DMS 273 treated with DMSO at 0.1 percent for 48 hours (cell line): ENCODE measurements at places on chromosomes 1 and 21.

- no peak for DNase-seq
Observed at GRCh38 chr21:21722731-21723130, 724.5 kb downstream of the NCAM2 start.

DNA sequence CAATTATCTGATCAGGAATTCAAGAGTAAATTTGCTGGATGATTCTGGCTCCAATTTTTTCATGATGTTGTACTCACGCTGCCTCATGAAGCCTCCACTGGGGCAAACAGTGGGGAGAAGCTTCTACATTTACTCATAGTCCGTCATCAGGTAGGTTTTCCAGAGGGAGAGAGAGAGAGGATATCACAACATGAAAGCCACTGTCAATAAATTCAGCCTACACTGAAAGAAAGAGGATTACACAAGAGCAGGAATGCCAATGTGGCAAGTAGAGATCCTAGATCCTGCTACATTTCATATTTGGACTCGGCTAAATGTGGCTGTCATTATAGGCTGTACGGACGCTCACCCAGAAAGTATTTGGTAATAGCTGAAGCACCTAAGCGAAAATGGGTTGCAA is 819.9 kb downstream of the BRINP3 start:
- no peak for DNase-seq

DNA sequence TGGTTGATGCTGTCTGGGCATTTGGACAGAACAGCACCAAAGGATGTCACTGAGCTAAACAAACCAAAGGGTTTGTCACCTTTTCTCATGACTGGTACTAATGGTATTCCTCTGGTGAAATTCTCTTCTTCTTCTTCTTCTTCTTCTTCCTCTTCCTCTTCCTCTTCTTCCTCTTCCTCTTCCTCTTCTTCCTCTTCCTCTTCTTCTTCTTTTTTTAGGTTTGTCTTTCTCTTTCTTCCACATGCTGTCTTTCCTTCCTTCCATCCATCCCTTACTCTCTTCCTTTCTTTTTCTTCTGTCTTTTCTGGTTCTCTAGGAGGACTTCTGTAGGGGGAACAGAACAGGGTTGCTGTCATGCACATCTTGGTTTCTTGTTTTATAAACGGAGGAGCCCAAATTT is 9.3 kb upstream of the IGFN1 start:
- no peak for DNase-seq

DNA sequence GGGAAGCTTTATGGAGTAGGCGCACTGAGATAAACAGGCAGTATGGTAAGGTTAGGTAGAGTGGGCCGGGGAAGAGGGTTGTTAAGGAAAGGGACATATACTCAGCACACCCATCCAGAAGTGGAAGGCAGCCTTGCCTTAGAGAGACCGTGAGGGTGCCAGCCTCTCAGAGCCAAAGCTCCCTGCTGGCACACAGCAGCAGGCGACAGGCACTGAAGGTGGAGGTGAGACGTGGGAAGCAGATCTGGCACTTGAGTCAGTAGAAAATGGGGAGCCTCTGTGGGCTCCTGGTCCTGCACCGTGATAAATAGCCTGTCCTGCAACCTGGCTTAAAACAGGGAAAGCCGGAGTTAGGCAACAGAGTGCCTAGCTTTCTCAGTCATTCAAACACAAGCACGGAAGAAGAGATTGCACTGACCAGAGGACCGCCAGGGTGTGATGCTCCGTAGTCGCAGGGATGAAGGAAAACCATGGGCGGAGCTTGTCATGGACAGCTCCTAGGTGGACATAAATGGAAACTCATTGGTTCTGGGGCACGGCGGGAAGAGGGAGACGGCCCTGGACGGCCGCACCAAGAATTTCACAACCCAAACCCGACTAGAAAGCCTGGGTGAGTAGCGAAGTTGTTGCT is 15.5 kb downstream of the KCNK1 start:
- DNase-seq, result no peak

DNA sequence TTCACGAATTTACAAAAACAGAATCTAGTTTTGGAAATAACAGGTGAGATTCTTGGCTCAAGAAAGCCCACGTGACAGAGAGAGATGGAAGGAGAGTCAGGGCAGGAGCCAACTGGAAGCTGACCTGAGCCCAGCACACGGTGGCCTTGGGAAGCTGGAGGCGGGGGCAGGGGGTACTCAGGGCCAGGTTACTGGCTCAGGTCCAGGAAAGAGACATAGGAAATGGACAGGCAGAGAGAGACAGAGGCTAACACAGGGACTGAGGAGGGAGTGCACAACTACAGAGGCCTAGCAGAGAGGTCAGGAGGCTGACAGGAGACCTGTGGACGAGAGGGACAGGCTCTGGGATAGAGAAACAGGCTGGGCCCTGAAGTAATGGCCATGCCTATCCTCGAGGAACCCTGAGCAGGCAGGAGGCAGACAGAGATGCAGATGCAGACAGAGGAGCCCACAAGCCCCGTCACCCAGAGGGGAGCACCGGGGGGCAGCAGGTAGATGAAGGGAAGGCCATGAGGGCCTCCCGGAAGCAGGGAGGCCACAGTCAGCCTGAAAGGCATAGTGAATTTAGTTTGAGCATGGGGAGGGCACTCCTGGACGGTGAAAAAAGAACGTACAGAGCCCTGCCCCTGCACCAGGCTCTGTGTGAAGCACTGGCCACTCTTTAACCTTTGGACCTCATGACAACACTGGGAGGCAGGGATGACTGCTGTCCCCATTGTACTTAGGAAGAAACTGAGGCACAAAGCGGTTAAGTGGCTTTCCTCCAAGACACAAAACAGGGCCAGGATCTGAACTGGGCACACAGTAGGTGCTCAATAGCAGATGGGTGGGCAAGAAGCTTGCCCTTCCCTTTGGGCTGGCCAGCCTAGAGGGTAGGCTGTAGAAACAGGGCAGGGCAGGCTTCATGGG is 230.1 kb downstream of the TRABD2B start:
- no peak for DNase-seq

- DNase-seq, result no peak
Observed at GRCh38 chr1:53693773-53694717, 44.9 kb downstream of the GLIS1 start.

DNA sequence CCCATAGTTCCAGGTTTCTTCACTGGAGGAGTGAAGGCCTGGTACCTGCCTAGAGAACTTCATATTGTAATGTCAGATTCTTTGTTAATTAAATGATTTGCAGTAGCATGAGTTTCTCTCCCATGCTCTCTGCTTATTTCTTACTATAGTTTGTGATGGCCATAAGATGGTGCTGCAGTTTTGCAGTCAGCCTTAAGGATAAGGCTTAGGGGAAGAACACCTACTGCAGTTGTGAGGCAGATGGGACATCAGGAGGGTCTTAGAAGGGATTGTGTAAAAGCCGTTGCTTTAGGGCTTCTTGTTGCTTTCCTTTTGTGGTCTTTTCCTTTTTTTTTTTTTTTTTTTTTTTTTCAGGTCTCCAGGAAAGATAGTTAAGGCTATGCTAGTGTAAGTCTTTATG is 61.8 kb downstream of the MACF1 start:
- DNase-seq, result peak; percentile 97

GRCh38 chr1:92299477-92300150 is 755 bp downstream of the RPAP2 start:
- DNase-seq, result no peak

DNA sequence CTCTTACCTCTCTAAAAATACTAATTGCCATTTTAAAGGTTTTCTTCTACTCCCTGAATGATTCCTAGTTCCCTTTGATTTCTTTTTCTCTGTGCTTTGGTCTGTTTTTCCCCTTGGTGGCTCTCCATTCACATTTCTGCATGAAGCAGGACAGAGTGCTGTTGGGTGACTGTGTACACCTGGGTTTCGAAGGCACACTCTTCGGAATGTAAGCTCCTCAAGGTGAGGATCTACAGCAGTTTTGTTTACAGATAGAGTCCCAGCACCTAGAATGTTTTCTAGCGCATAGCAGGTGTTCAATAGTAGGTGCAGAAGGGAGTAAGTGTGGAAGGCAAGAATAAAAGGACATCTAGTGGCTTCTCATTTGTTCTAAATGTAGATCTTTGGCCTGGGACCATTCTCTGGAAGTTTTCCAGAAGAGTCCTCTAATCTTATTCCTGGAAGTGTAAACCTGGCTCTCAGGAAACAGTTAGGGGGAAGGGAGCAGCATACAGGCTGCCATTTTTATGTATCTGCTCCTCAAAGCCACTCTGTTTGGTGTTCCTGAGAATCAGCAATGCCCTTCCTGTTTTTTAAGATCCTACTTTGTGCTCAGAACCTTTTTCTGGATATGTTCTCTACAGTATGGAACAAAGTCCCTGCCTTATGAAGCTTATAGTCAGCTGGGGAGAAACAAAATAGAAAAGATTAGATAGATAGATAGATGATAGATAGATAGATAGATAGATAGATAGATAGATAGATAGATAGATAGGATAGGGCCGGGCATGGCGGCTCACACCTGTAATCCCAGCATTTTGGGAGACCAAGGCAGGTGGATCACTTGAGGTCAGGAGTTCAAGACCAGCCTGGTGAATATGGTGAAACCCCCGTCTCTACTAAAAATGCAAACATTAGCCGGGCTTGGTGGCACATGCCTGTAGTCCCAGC is 22.8 kb upstream of the EFNA1 start:
- no peak for DNase-seq

DNA sequence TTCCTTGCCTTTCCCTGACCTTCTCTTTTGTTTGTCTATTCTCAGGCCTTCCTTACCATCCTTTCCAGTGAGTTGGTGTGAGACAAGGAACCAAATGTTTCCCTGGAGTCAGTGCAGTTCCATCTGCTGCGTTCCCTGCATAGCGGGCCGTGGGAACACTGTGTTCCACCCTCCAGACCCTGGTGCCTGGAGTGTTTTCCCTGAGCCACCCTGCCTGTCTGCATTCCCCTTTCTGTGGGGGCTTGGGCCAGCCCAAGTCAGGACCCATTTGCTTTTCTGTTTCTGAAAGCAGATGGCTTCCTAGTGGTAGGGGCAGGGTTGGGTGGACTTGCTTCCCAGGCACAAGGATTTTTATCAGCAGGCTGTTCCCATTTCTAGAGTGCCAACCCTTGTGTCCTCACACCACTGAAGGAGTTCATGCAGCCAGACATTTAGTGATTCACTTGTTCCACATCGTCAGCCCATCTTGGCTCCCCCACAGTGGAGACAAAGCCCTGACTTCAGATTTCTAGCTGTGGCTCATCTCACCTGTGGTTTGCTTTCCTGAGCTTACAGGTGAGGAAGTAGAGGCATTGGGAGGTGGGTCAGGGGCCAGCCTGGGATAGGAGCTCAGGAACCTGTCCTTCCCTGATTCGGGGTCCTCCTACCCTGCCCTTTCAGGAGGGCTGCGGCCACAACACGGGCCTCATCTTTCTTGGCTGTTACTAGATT is 14.1 kb upstream of the MYOG start:
- no peak for DNase-seq

GRCh38 chr21:37257967-37258877 is 8.9 kb downstream of the VPS26C start:
- DNase-seq, result peak; percentile 18

DNA sequence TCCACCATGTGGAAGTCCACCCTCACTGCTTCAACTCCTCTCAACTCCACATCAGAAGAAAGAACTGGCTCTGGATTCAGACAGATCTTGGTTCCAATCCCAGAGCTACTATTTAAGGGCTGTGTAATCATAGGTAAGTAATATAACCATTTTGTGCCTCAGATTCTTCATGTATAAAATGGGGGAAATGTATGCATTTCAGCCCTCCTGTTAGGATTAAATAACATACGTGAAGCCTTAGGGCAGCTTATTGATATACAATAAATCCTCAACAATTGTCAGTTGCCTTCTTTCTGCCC is 23.3 kb downstream of the OTUD7B start:
- no peak for DNase-seq

DNA sequence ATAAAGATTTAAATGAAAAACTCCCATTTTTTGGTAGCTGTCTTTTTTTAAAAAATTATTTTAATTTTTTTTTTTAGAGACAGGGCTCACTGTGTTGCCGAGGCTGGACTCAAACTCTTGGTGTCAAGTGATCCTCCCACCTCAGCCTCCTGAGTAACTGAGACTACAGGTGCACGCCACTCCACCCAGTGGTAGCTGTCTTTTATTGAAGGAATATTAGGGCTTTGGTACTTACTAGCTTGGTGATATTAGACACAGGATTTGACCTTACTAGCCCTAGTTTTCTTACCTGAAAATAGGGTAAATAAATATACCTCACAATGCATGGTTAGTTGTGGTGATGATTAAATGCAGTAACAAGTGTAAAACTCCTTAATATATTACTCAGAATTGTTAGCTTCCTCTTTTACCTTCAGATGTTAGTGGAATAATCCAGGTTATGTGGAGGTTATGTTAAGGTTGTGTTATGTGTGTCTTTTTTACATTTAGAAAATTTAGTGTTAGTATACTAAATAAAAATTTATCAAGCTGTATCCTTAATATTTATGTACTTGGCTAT is 66.8 kb downstream of the PHACTR4 start:
- no peak for DNase-seq

GRCh38 chr1:246647113-246647512 is 77.1 kb upstream of the SCCPDH start:
- DNase-seq, result no peak

GRCh38 chr1:211280910-211281309 is 21.7 kb downstream of the RCOR3 start:
- DNase-seq, result no peak

DNA sequence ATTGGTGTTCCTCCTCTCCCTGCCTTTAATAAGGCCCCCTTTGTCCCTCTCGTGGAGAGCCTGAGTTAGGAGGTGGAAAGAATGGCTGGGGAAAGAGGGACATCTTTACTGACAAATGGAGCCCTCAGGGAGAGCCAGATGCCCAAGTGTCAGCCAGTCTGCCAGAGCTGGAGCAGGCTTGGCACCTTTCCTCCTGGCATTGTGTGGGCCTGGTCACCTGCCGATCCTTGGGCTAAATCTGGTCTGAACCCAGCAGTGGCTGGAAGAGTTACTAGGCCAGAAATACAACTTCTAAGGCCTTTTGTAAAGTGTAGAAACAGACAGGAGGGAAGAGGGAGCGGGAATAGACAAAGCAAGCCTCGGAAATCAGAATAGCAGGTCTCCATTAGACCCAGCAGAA is 24.9 kb downstream of the VANGL1 start:
- no peak for DNase-seq

GRCh38 chr1:101438359-101438758 is 201.5 kb downstream of the S1PR1 start:
- DNase-seq, result no peak

DNA sequence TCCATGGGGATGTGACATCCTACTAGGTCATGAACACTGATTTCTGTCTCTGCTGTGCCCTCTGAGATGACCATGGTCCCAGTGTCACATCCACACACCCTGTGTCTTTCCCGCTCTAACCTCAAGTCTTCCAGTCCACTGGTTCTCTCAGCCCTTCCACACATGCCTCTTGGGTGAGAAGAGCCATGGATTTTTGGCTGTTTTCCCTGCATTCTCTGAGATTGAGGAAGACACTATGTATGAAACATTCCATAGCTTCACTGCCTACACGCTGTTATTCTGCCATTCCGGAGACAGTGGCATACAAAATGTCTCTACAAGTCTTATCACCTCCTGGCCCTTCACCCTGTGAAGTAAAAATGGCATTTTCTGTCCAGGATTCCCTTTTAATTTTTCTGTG is 247.3 kb downstream of the BACH1 start:
- DNase-seq, result no peak

- no peak for DNase-seq
Observed at GRCh38 chr21:25647647-25648046, 8.6 kb downstream of the JAM2 start.
